Omental fat pad (tissue), 4 donors: ENCODE measurements at places on chromosomes 2 and 18. TPM values are rescaled to one million over a fixed set of nuclear protein-coding genes. Genes with fewer than 3 reads are reported as not detected.

PRKAG3 gene
- total RNA-seq = not detected

RND3 gene
- 84.1 TPM for total RNA-seq

- DNase-seq = no peak
Observed at GRCh38 chr2:149170911-149171310, 132.4 kb downstream of the LYPD6B start.

- no peak for DNase-seq
Observed at GRCh38 chr2:172986040-172986439, 89.6 kb upstream of the MAP3K20 start.

GRCh38 chr2:94769733-94770132 lies 101.5 kb upstream of the TEKT4 start:
- DNase-seq = no peak

DNA sequence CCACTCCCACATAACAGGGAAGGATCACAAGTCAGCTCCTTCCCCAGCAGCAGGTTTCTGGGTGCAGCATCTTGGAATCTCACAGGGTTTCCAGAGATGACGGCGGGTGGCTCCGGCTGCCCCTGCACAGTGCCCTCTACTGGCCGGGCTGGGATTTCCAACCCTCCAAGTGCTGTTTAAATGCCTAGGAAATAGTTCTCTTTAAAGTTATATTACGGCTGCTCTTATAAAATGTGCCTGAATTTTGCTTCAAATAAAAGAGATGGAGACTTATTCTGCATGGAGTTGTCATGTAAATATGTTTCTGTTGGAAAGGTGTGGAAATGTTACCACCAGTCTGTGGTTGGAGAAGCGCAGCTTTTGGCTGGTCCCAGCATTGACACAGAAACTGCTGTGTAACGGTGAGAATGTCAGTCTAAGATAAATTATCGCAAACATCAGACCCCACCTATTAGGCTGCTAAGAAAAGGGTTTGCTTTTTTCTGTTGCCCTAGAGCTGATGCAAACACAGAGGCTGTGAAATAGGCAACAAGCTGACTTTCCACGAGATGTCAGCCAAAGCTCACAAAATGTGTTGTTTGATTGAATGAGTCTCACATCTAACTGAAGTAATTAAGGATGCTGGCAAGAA lies 3.3 kb upstream of the HJURP start:
- DNase-seq = no peak

DNA sequence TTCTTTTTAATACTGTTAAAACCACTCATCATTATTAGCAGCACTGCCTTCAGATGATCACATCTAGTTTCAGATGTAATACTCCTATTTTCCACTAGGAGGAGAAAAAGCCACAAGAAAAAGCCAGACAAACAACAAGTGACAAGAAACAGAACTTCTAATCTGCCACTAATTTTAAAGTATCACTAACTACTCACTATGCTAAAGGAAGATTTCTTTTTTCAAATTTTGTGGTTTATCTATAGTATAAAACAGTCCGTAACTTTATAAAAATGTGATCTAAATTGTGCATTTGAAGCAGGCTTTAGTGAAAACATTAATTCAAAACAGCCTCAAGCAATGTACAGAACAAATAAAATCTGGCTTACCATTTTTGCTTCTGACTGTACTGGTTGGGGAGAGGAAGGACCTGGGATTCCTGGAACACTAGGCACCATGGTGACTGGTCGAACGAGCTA lies 56.8 kb downstream of the ATF2 start:
- no peak for DNase-seq

DNA sequence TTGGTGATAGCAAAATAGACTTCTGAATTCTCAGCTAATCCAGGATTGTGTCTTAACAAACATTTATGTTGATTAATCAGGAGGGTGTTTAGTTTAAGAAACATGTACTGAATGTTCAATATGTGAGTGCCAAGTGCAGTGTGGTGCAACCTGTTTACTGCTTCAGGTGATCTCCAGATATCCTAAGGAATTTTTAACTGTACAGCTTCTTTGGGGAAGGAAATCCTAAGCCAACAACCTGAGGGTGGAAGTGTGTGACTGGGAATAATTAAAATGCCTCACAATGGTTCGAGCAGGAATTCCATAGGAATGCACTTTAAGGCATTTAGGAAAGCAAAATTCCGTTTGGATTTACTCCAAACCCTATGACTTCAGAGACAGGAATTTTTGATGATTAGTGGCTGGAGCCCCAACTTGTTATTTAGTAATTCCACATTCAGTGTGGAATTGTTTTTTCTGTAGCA lies 16.4 kb downstream of the CRIM1 start:
- DNase-seq = no peak

DNA sequence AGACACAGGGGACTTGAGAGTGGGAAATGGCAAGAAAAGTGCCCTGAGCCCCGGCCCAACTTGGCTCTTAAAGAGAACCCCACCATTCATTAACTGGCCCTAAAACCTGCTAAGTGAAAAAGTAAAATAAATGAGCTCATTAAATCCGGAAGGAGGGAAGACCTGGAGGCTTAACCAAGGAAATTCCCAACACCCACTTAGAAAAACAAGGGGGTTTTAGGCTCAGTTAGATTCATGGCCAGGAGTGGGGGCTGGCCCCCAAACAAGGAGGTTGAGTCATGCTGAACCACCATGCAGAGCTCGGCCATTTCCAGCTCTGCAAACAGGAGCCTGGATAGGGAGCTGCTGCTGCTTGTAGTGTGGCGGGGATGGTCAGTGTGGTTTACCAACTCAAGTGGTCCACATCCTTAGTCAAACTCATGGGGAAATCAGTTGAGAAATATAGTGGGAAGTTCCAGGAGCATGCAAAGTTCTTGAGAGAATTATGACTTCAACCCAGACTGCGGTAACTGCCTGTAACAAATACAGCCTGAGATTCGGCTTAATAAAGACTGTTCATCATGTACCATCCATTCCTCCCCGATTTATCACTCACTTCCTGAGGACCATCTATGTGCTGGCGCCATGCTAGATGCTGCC lies 39.7 kb upstream of the MRPL19 start:
- DNase-seq = no peak

GRCh38 chr2:107775211-107775610 lies 51.5 kb upstream of the RGPD4 start:
- DNase-seq = no peak
